ENCODE measurements at places on chromosomes 6 and 20. TPM values are rescaled to one million over a fixed set of nuclear protein-coding genes. Genes with fewer than 3 reads are reported as not detected.

- no peak for DNase-seq
Measured at GRCh38 chr20:59756241-59756640, 151.9 kb downstream of the PHACTR3 start.

- no peak for DNase-seq
Measured at GRCh38 chr6:24613361-24614042, 32.5 kb downstream of the KIAA0319 start.

GRCh38 chr20:61926253-61926613 is 139.4 kb downstream of the TAF4 start:
- no peak for DNase-seq

GRCh38 chr20:64234291-64234791 is 21.2 kb upstream of the PCMTD2 start:
- no peak for DNase-seq

GRCh38 chr20:8082025-8082424 is 50.0 kb upstream of the PLCB1 start:
- no peak for DNase-seq

DNA sequence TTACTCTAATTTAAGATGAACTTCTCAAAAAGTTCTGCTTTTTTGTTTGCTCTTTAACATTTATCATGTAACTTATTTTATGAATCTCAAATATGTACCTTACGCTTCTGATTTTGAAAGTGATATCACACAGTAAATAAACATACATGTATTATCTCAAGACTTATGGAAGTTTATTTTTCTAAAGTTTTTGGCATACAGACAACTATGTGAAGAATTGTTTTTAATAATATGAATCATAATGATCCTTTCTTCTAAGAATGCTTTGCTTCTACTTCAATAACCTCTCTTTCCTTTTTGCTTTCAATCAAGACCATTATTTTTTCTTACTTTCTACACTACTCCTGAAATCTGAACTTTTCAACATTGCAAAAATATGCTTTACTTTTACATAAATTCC is 816.4 kb downstream of the EYS start:
- no peak for DNase-seq

GRCh38 chr20:38889792-38890496 is 36.3 kb upstream of the FAM83D start:
- no peak for DNase-seq

GRCh38 chr6:149129371-149130077 is 188.0 kb upstream of the TAB2 start:
- peak; percentile 39 for DNase-seq

- DNase-seq = no peak
Measured at GRCh38 chr20:49115564-49115963, 69.5 kb downstream of the CSE1L start.

The ENPP4 gene
- 16.6 TPM for polyA plus RNA-seq

DNA sequence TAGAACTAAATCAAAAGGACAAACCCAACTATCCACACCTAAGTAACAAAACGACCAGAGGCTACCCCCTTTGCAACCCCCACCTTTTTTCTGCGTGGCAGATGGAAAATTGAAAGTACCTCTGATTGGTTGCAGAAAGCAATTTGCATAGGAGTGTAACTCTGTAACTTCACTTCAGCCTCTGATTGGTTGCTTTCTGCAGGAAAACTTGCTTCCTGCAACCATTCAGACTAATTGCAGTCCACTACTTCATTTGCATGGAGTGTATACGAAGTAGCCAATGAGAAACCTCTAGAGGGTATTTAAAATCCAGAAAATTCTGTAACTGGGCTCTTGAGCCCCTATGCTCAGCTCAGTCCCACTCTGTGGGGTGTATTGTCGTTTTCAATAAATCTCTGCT is 129.1 kb upstream of the OLIG3 start:
- no peak for DNase-seq

DNA sequence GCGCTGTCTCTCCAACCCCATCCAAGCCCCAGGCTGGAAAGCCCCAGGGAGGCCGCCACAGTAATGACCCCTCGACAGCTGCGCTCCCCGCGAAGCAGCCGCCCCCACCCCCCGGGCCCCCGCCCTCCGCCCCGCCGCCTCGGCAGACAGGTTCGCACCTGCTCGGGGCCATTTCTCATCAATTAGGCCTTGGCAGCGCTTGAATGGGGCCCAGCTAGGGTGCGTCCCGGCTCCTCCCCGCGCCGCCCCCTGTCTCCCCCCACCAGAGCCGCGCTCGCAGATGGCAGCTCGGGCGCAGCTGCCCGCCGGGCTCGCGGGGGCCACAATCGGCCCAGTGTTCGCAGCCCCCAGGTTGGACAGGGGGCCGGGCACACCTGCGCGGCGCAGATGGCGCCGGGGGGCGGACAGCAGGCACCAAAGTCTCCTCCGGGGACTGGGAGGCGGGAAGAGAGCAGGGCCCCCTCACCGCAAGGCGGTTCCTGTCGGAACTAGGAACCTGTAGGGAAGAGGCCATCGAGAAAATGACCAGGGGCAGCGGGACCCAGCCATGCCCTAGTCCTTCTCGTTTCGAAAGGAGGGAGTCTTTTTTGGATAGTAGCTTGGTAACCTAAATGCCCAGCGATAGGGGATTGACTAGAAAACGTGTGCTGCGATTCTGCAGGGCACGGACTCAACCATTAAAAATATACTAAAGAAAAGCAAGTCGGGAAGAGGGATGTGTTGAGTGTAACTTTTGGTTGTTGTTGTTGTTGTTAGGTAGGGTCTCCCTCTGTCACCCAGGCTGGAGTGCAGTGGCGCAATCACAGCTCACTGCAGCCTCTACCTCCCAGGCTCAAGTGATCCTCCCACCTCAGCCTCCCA is 83.2 kb upstream of the EYA2 start:
- DNase-seq = no peak

The MCM9 gene
- 4.8 TPM for polyA plus RNA-seq

The CTSZ gene
- 558 TPM for polyA plus RNA-seq

DNA sequence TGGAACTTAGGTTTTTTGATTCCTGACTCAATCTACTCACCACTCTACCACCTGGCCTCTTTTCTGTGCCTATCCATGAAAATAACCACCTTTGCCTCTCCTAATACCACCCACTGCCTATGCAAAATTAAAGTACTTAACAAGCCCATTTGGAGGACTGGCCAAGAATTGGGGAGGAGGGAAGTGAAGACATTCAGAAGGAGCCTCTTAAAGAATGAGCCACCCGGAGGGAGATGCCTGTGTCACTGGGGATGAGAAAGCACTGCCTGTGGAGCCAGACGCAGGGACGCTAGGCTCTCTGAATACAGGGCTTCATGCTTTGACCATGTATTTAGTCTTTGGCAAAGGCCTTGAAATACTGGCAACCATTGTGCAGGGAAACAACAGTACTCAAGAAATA is 40.0 kb upstream of the MRPS10 start:
- DNase-seq = no peak

- no peak for DNase-seq
Measured at GRCh38 chr20:63183422-63184146, 32.3 kb downstream of the YTHDF1 start.

DNA sequence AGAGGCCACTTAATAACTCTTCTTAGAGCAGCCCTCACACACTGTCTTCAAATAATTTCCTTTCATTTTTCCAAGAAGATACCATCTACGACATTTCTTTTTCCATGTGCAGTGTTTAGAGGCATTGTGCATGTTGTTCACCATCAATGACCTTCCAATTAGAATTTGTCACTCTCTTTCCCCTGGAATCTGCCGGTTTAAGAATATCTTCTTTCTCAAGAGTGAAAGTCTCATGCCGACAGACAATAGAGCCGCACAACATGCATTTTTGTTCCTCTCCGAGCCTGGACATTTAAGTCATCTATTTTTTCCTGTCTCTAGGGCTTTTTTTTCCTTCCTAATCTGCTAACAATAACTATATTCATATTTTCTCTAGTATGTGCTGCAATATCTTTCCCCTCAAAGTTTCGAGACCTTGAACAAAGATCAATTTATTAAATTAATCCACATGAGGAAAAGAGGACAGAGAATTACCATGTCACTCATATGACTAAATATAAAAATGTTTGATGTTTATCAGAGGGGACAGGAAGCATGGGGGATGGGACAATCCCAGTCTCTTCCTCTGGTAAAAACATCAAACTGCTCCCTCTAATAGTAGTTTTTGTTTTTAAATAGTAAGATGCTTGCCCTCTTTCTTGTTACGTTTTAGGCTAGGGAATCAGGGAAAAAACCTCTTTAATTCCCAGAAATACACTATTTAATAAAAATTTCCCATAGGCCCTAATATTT is 893.4 kb downstream of the C6orf118 start:
- DNase-seq = no peak

DNA sequence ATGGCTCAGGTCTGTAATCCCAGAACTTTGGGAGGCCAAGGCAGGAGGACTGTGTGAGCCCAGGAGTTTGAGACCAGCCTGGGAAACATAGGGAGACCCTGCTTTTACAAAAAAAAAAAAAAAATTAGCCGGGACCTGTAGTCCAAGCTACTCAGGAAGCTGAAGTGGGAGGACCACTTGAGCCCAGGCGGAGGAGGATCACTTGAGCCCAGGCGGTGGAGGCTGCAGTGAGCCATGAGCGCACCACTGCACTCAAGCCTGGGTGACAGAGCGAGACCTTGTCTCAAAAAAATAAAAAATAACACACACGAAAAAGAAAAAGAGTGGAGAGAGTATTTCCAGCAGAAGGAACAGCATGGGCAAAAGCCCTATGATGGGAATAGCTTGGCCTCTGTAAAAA is 2.0 kb downstream of the TTLL9 start:
- no peak for DNase-seq

The MATN4 gene
- 0.24 TPM for polyA plus RNA-seq

DNA sequence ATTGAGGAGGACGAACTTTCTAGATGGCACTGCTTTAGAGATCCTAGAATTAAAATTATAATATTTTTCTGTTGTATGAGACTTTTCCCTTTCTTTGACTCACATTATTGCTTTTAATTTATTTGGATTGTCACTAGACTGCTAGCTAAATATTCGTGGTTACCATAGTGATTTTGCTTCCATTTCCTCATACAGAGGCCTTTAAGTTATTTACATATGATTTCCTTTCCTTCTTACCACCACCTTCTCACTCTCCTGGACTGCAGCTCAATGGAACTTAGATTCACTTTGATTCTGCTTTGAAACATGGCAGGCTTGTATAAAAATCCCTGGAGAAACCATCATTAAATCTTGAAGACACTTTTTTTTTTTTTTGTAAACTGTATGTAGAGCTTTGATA is 222.9 kb downstream of the LAMA2 start:
- no peak for DNase-seq

DNA sequence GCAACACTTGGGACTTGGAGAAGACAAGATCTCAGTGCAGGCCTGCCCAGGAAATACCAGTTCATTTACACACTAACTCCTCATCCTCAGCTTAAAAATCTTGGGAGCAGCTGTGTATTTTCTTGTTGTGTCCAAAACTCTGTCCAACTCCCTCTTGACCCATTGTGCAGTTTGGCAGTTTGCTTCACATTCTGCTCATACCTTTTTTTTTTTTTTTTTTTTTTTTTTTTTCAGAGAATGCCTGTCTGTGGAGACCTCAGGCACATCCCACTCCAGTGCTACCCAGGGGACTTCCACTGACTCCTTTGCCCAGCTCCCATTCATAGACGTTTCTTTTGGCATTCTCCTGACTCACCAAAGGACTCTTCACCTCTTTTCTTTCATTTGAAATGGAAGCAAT is 265.8 kb upstream of the TCF21 start:
- peak; percentile 93 for DNase-seq

DNA sequence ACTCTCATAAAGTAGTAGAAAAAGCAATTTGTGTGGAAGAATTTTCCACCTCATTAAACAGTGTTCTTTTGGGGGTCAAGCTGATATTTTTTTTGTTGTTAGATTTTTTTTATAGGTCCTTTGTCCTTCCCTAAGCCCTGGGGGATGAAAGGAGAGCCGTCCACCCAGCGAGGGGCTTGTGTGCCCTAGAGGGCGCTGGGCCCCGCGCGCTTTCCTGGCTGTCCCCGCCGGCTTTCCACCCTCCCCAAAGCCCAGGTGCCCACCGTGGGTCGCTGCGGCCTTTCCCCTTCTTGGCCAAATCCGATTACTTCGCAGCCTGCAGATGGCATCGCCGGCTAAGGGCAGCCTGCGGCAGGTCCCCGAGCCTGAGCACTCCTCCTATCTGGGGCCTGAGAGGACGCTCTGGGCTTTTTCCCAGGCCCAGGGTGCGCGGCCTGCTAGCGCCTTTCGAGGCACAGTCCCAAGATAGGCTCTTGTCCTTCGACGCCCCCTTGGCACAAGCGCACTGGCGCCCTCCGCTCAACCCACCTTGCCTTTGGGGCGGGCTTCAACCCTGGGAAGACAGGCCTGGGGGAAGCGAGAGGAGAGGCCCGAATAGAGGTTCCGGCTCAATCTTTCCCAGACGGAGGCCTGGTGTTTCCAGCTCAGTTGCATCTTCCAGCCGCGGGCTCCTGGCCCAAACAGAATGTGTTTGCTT is 33.6 kb downstream of the TFAP2A start:
- no peak for DNase-seq

GRCh38 chr6:139251045-139251690 is 40.6 kb downstream of the TXLNB start:
- DNase-seq = peak; percentile 59

DNA sequence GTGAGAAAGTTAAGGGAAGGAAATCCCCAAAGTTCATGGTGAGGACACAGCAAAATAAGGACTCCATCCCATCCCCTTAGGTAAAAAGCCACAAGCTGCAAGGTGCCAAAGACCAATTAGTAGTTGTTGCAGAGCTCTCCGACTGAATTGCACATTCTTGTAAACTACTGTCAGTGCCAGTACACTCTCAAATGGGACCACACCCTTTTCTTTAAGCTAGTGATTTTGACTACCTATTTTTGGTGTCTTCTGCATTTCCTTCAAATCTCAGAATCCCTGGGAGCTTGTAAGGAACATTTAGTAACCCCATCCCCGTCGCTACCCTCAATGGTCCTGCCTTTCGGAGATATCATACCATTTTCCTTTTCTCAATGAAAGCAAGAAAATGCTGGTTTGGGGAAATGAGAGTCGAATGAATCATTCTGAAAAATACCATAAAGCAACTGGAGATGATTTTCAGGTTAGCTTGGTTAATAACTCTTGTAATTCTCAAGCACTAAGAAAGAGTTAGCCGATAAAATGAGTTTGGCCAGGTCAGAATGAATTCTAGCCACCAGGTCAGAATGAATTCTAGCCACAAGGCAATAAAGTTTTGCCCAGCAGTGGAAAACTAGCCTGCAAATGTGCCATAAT is 5.2 kb upstream of the HMGN3 start:
- DNase-seq = no peak

- no peak for DNase-seq
Measured at GRCh38 chr6:159193923-159194322, 24.7 kb downstream of the FNDC1 start.

- no peak for DNase-seq
Measured at GRCh38 chr20:38304845-38305447, 990 bp downstream of the BPI start.

Measured in lung (tissue), 17 donors.